ENCODE measurements at places on chromosomes 1 and 21.

GRCh38 chr1:24437631-24438396, 22.2 kb downstream of the NIPAL3 start:
- no peak for DNase-seq
- no peak overlapping the region for H3K4me3 ChIP-seq
- no peaks in the 10 kb centered on the region for H3K4me1 ChIP-seq

- no peaks in the 10 kb centered on the region for H3K27me3 ChIP-seq
- no peaks in the 10 kb centered on the region for H3K36me3 ChIP-seq
- no peaks in the 10 kb centered on the region for H3K4me1 ChIP-seq
- H3K4me3 ChIP-seq, result no peak overlapping the region
- no peak for DNase-seq
Measured at GRCh38 chr1:93631626-93632365, 49.8 kb downstream of the BCAR3 start.

DNA sequence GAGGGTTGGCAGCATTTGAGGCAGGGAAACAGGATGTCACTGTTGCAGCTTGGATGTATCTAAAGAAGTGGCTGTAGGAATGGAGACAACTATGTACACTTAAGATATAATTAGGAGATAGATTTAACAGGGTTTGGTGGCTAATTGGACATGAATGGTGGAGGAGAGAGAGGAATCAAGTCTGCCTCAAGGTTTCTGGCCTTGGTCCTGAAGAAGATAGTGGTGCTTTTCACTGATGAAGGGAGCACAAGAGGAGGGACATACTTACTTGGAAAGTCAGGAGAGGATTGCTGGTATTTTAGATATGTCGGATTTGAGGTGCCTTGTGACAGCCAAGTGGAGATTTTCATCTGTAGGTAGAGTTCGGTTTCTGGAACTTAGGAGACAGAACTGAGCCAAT, 123.9 kb downstream of the ST6GALNAC3 start:
- no peaks in the 10 kb centered on the region for H3K27me3 ChIP-seq
- H3K27ac ChIP-seq, result no peak overlapping the region
- DNase-seq, result no peak
- no peaks in the 10 kb centered on the region for H3K36me3 ChIP-seq

GRCh38 chr1:1050577-1051052, 23.5 kb downstream of the RNF223 start:
- H3K27me3 ChIP-seq, result no peaks in the 10 kb centered on the region
- no peaks in the 10 kb centered on the region for H3K36me3 ChIP-seq
- DNase-seq, result no peak

- DNase-seq, result peak; percentile 29
- H3K27ac ChIP-seq, result no peak overlapping the region
- H3K4me3 ChIP-seq, result no peak overlapping the region
Measured at GRCh38 chr1:114979278-114979891, 50.2 kb upstream of the TSHB start.

- H3K27me3 ChIP-seq, result no peaks in the 10 kb centered on the region
- H3K36me3 ChIP-seq, result no peaks in the 10 kb centered on the region
- no peak overlapping the region for H3K4me3 ChIP-seq
- H3K4me1 ChIP-seq, result no peaks in the 10 kb centered on the region
Measured at GRCh38 chr1:38083541-38083940, 36.9 kb upstream of the POU3F1 start.

DNA sequence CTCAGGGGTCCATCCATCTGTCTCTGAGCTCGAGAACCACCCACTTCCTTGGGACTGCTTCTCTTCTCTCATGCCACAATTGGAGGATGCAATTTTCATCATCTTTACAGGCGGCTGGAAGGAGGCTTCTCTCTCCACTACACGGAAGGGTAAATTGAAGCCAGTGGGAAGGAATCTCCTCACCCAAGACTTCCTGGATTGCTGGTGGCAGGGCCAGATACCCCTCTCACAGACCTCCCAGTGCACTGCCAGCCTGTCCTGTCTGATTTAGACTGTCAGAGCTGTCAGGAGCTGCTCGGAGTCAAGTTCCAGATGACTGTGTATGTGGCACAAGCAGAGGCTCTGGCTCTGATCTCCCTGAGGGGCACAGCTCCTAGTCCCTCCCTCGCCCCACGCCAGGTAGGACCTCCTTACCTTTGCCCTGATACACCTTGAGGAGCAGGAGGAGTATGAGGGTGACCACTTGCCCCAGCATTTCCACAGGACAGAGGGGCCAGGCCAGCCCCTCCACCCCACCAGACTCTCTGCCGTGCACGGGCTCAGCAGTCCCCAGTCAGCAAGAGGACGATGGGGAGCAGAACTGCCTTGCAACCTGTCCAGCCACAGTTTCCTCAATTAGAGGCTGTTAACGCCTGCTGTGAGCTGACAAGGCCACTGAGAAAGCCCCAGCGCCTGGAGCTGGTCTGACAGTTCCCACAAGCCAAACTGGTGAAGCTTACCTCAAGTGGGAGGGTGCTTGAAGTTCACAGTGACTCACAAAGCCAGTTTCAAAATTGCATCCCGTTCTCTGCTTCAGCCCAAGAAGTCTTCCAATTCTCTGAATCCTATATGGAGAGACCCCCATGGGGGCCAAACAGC, at the start of gene CD244:
Gene CD244 (minus strand): TSS at position 685 of the 858 bp plus-strand sequence. CDS start 210 bp downstream, at position 475.
- no peak within 1 kb of the TSS for H3K4me3 ChIP-seq
- no peak for DNase-seq
- H3K27me3 ChIP-seq, result no peaks in the 10 kb centered on the region

- H3K4me1 ChIP-seq, result no peaks in the 10 kb centered on the region
- H3K36me3 ChIP-seq, result no peaks in the 10 kb centered on the region
- H3K27ac ChIP-seq, result no peak overlapping the region
- no peak for DNase-seq
- H3K4me3 ChIP-seq, result no peak overlapping the region
Measured at GRCh38 chr1:192443616-192444015, 126.8 kb downstream of the RGS21 start.

- DNase-seq, result no peak
- no peaks in the 10 kb centered on the region for H3K27me3 ChIP-seq
- no peak overlapping the region for H3K27ac ChIP-seq
- H3K4me1 ChIP-seq, result no peaks in the 10 kb centered on the region
Measured at GRCh38 chr1:147252540-147252939, 10.1 kb downstream of the CHD1L start.

DNA sequence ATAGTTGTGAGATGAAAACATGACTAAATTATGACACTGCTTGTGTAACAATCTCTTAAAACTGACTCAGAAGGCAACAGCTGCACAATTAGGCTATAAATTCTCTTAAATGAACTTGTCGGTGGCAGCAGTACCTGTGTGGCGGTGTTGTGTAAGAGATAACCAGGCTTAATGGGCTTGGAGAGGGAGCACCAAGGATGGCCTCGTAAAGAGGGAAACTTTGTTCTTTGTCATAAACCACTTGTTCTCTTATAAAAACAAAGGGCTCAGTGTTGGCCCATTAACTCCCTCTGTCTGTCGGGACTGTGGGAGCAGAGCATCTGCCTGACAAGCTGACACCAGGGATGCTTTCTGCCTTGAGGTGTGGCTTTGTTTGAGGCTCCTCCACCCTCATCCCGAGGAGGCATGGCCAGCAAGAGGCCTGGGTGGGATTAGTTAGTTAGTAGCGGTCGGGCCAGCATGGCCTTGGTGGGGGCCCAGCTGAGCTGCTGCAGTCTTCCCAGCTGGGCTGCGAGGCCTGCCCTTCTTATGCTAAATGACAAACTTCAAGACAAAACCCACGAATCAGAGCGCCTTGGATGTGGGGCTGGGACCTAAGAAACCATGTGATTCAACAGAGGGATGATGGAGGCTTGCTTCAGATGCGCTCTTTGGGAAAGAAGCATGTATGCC, 171.4 kb downstream of the CAMTA1 start:
- H3K36me3 ChIP-seq, result no peaks in the 10 kb centered on the region
- no peaks in the 10 kb centered on the region for H3K4me1 ChIP-seq

- no peaks in the 10 kb centered on the region for H3K4me1 ChIP-seq
- no peak overlapping the region for H3K4me3 ChIP-seq
- H3K27ac ChIP-seq, result no peak overlapping the region
- DNase-seq, result no peak
- H3K36me3 ChIP-seq, result peaks cover 22% of the 10 kb centered on the region
Measured at GRCh38 chr1:32100807-32101708, 6.8 kb upstream of the KPNA6 start.

GRCh38 chr1:84300501-84300900, 1.0 kb upstream of the SAMD13 start:
- no peak overlapping the region for H3K27ac ChIP-seq
- H3K36me3 ChIP-seq, result no peaks in the 10 kb centered on the region
- H3K27me3 ChIP-seq, result peaks cover 3% of the 10 kb centered on the region
- DNase-seq, result no peak
- H3K4me1 ChIP-seq, result no peaks in the 10 kb centered on the region

GRCh38 chr1:200740571-200741208, 2.0 kb downstream of the CAMSAP2 start:
- no peak overlapping the region for H3K27ac ChIP-seq
- H3K4me1 ChIP-seq, result peaks cover 10% of the 10 kb centered on the region
- H3K4me3 ChIP-seq, result peak overlapping the region; percentile 88
- H3K36me3 ChIP-seq, result no peaks in the 10 kb centered on the region
- DNase-seq, result no peak

GRCh38 chr1:222706815-222707214, 5.5 kb downstream of the AIDA start:
- H3K36me3 ChIP-seq, result peaks cover 12% of the 10 kb centered on the region
- H3K4me1 ChIP-seq, result peaks cover 6% of the 10 kb centered on the region
- no peaks in the 10 kb centered on the region for H3K27me3 ChIP-seq
- no peak overlapping the region for H3K27ac ChIP-seq
- no peak overlapping the region for H3K4me3 ChIP-seq
- no peak for DNase-seq

GRCh38 chr1:75136921-75137641, 2.9 kb downstream of the LHX8 start:
- peaks cover 14% of the 10 kb centered on the region for H3K27me3 ChIP-seq
- H3K36me3 ChIP-seq, result no peaks in the 10 kb centered on the region
- no peak for DNase-seq
- no peak overlapping the region for H3K27ac ChIP-seq
- H3K4me3 ChIP-seq, result no peak overlapping the region
- H3K4me1 ChIP-seq, result no peaks in the 10 kb centered on the region

DNA sequence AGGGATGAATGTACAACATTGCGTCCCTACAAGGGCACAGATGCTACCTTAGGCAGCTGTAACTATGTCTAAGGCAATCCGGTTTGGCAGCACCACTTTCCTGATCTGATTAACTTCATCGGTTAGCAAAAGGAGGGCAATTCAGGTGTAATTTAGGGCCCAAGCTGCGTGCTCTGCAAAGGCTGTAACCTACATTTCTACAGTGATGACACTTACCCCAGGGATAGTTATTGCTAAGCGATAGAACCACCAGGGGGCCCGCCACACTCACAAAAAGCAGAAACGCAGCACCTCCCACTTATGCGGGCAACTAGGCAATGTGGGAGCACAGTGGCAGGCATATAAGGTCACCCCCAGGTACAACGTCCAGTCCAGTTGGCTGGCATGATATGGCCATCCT, 113.5 kb downstream of the GDAP2 start:
- H3K27me3 ChIP-seq, result no peaks in the 10 kb centered on the region
- no peaks in the 10 kb centered on the region for H3K4me1 ChIP-seq
- H3K27ac ChIP-seq, result no peak overlapping the region
- no peaks in the 10 kb centered on the region for H3K36me3 ChIP-seq
